Stimulated activated CD4-positive, alpha-beta T cell treated with anti-CD3 and anti-CD28 coated beads, Interleukin-1b, Interleukin-23, amount 100 ng/mL, for 4 hours (primary cell): ENCODE measurements at places on chromosomes 13 and 19.

GRCh38 chr19:35310811-35311465 is 18.0 kb upstream of the CD22 start:
- DNase-seq: no peak

- no peak for DNase-seq
These were observed 10.8 kb downstream of the KRI1 start for GRCh38 chr19:10554760-10555609.

GRCh38 chr13:42216422-42216735 is 55.6 kb upstream of the AKAP11 start:
- no peak for DNase-seq

DNA sequence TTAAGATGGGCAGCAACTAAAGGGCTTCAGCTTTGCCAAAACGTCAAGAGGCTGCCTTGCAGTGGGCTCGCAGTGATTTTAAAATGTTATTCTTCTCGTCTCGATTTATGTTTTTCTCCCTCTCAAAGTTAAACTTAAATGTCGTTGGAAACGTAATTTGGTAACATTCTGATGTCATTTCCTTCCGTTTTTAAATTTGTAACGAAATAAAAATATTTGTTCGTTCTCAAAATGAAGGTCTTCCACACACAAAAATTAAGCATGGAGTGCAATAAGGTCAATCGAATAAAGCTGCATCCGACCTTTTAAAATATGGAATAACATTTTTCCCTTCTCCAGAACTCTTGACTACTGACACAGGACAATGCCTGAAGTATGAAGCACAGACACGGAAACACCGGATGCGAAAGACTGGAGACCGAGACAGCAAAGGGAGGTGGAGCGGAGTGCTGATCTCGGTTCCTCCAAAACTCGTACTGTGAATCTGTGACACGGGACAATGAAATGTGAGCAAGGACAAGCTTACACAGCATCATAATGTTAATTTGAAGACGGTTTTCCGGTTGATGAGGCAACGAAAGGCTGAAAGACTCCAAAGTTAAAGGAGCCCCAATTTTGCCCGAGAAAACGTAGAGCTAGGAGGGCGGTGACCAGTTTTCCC is 850 bp downstream of the MTMR6 start:
- DNase-seq: no peak

DNA sequence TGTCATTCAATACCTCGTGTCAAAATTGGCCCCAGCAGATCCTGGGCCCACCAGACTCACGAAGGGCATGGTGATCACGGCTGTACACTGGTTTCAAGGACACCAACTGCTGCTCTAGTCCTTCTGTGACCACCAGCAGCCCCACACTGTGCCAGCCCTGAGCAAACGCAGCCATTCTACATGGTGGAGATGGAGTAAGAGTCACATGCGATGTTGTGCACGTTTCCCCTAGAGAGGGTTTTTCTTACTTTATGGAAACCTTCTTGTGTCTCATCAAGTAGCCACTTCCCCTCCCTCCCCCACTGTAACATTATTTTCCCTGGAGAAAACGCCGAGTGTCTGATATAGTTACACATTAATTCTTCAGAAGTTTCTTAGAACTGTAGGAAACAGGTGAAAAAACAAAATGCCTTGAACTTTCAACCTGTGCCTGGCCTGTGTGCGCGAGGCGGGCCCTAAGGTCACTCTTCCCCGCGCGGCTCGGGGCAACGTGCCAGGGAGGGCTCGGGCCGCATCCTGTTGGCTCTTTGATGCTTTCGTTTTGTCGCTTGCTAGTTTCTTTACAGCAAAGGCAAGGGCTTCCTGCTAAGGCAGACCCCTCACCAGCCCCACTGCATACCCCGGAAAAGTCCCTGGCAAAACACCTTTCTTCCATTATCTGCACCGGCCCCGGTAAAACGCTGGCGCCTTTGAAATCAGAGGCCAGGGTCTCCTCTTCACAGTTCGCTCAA is 44.6 kb downstream of the GGACT start:
- DNase-seq: no peak

- DNase-seq: no peak
These were observed 47.8 kb downstream of the GADD45B start for GRCh38 chr19:2523630-2524311.

GRCh38 chr19:7980635-7981121 is 24.8 kb downstream of the ELAVL1 start:
- DNase-seq: no peak

GRCh38 chr13:92126399-92126798 is 728.0 kb downstream of the GPC5 start:
- DNase-seq: no peak

GRCh38 chr19:42067315-42067888 is 2.6 kb downstream of the GRIK5 start:
- DNase-seq: no peak

DNA sequence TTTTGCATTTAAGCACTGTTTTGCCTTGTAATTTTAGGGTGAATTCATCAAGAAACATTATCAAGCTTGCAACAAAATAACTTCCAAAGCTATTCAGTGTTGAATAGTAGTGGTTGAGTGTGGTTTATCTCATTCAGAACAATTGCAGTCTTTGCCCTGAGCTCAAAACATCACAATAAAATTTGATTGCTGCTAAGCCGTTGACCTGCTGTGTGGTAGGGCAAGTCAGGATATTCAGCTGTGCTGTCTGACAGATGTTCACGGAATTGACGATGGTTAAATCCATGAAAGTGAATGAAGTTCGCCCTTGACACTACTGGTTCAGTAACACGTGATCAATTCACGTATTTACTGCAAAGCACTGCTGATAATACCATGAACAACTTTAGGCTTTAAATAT is 66.9 kb downstream of the GJA3 start:
- no peak for DNase-seq

DNA sequence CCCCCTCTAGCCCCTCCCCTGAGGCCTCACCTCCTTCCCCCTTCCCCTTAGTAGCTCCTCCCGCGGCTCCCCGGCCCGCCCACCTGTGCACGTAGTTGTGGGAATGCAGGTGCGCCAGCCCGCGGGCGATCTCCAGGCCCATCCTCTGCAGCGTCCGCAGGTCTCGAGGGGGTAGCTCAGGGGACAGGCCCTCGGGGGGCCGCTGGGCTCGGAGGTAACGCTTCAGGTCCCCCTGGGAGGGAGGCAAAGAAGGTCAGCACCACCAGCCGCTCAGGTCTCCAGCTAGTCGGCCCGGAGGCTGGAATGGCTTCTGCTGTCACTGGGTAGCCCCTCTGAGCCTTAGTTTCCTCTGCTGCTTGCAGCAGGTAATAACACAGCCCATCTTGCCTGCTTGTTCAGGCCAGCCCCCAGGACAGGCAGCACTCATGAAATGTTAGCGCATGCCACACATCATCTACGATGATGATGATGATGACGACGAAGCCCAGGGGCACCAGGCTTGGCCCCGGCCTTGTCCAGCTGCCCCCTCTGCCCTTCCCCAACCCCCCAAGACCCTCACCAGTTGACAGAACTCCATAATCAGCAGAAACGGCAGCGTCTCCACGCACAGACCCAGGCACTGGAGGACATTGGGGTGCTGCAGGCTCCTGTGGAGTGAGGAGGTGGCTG is 9.2 kb downstream of the LMTK3 start:
- DNase-seq: peak; percentile 52

DNA sequence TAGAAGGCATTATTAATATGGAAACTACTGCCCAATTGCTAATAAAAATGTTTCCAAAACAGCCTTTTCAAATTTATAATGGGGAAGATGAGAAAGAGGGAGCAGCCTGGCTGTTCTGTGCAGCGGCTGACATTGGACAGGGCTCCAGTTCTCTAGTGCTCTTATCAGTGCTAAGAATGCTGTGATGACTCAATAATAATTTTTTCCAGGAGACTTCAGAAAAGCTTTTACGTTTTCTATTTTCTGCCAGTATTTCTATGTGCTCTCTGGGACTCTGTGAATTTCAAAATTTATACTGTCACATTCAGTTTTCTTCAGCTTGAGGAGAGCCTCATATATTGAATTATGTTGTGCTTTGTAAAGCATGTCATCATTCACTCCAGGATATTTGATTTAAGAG is 209.6 kb downstream of the VWA8 start:
- no peak for DNase-seq

DNA sequence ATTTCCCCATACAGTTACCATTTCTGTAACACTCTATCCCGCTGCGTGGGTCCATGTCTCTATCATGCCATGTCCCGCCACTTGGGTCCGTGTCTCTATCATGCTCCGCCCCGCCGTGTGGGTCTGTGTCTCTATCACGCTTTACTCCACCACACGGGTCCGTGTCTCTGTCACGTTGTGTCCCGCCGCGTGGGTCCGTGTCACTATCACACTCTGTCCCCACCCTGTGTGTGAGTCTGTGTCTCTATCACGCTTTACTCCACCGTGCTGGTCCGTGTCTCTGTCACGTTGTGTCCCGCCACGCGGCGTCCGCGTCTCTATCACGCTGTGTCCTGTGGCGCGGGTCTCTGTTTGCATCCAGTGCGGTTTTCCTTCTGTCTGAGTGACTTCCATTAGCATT is 11.6 kb downstream of the ADPRHL1 start:
- DNase-seq: no peak
